Fibroblast of skin of left quadriceps (primary cell): ENCODE measurements at places on chromosomes 11 and 22.

- DNase-seq: no peak
Measured at GRCh38 chr22:46374663-46375474, 39.4 kb downstream of the TRMU start.

- no peak for DNase-seq
Measured at GRCh38 chr11:101046947-101047346, 82.7 kb downstream of the PGR start.

- DNase-seq: no peak
Measured at GRCh38 chr11:77094841-77095365, 7.7 kb upstream of the OMP start.

DNA sequence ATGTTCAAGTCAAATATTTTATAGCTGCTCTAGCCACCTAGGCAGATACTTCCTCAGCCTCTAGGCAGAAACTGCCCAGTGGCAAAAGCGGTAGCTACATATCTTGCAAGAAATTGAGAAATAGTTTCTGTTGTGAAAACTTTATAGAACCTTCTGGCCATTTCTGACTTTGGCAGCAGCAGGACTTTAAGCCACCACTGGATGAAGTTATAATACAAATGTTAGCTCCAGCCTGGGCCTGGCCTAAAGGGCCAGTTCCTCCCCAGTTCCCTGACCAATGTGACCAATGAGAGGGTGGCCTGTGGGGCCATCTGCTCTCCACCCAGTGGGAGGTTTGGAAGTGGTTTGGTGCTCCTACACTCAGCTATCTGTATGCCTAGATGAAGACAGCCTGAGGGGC, 254.0 kb upstream of the NARS2 start:
- DNase-seq: no peak

DNA sequence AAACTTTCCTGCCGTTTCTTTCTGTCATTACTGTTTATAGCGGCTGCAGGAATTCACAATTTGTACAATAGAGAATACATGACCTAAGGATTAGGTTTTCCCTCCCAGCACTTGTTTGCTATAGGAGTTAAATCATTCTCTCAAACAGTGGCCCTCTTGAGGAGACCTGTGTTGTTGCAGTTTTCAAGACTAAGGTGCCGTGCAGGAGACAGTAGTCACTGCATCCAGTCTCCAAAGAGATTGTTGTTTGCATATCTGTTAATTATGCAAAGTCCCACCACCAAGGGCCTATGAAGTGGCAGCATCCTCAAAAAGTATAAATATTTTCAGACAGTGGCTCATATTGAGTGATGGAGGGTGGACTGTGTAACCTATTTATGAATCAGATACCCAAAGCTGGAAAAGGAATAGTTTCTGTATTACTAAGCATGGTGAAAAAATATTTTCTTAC, 2.3 kb downstream of the PRSS23 start:
- DNase-seq: no peak

DNA sequence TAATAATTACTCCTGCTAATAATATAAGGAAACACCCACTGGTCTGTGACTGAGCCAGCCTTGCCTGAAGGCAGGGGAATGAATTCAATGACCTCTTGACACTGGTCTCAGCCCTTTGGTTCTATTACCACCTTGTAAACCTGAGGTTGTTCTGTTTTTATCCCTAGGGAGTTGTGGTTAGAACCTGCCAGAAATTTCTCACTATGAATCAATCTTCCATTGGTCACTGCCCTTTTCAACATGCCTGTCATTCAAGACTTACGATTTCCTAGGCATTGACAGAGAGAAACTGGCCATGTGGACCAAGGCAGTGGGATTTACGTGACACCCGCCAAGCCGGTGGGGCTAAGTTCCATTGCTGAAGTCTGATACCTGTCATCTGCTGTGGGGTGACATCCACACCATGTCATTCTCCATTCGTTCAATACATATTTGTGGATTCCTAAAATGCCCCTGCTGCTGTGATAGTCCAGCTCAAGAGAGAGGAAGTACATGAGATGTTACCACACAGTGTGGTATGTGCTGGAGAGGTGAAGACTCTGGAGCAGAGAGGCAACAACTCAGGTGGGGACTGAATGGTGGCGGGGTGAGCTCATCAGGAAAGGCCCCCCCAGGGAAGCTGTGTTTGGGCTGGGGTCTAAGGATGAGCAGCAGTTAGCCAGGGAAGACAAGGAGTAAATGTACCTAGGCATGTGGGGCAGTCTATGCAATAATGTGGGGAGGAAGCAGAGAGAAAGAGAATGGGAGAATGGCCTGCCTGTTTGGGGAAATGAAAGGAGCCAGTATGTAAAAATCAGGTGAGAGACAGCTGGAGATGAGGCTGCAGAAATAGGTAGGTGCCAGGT, 15.2 kb upstream of the EHF start:
- no peak for DNase-seq

DNA sequence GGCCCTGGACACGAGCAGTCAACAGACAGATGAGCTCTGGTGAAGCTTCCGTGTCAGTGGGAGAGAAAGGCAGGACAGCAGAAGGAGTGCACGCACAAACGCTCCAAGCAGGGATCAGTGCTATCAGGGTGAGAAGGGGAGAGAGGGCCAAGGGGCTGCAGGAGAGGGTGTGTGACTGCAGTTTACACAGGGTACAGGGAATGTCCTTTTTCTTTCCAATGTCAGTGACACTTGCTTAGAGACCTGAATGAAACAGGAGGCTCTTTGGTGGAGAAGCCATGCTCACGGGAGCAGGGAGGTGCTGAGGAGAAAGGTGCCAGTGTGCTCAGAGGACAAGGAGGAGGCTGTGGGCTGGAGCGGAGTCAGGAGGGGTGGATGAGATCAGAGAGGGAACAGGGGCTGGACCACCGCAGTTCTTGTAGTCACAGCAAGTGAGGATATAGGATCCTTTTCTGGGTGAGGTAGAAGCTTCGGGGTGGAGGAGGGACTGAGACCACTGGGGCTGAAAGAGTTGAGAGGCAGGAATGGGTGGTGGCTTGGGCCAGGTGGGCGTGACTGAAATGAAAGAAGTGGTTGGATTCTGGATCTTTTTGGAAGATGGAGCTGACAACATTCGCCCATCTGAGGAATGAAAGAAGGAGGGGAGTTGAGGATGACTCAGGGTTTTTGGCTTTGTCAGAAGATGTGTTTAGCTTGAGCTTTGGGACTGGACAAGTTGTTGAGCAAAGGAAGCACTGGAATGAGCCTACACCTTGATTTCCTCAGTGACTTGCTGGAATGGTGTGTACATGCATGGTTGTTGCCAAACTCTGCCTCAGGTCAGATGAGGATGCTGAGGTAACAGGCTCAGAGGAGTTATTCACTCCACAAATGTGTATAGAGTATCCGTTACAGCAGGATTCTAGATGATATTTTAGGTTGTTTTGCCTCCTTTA, 87.9 kb downstream of the ADAMTS15 start:
- DNase-seq: no peak

DNA sequence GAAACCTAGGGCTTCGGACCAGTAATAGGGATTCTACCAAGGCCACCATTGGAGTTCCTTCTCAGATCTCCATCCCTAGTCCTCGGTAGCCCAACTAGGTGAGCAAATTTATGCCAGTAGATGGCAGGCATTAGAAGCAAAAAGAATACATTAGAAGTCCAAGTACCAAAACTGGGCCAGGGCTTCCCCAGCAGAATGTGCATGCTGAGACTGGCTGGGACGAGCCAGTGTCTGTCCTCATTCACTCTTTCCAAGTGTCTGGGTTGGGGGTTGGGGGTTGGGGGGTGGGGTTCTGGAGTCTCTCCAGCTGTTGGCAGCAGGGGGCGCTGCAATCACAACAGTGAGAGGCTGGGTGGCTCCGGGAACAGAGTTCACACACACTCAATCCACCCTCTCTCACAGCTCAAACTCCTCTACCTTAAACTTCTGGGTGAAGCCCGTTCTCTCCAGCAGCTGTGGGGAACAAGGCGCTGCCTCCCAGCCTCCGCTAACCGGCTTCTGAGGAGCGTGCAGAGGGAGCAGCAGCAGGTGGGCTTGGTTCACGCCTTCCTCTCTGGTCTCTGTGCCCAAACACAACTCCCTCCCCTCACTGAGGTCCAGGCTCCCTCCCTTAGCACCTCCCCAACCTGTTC, 57.5 kb downstream of the BTG4 start:
- peak; percentile 40 for DNase-seq

DNA sequence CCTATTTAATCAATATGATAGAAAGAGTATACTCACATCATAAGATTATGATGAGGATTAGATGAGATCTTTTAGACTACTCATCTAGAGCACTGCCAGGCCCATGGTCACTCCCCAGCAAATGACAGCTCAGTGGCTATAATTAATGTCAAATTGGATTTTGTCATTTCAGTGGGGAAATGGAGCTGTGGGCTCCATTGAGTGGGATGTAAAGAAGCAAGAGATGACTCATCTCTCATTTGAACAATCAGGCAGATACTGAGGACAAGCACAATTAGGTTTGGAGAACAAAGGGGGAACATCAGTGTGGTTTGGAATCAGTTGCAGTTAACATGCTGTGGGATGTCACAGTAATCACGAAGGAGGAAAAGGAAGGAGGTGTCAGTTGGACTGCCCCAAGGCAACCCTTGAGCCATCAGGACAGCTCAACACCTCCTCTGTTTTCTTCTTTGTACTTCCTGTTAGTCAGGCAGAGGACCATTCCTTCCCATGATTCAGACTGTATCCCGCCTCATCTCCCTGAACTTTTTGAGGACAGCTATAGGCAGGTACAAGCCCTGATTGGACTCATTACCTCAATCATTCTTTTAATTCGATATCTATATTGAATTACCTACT, 473.7 kb upstream of the ISX start:
- DNase-seq: no peak

DNA sequence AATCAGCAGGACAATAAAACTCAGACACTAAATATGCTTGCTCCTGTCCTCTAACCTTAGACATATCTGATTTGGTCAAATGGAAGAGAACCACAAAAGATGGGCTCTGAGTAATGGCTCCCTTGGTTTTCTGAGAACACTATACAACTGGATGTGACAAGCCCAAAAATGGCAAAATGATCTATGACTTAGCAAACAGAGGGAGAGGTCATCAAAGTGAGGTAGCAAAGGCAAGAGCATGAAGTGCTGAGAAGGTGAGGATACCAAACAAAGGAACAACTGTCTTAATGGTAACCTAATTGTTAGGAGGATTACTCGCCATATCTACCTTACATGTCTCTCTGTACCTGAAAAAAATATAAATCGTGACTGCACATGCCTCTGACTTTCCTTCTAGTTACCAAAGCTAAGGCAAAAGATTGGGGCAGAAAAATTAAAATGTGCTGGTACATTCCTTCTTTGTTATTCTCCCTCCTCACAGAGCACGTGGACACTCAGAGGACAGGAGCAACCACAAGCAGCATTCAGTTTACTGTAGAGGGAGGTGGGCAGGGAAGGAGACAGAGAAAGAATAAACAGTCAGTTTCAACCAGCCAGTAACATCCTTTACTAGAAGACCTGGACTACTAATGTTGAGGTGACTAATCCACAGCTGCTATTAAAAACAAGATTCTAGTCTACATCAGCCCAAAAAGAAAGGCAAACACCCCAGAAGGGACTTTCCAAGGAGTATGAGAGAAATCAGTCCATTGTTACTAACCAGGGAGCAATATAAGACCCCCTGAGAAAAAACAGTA, 88.8 kb downstream of the AMBRA1 start:
- no peak for DNase-seq

DNA sequence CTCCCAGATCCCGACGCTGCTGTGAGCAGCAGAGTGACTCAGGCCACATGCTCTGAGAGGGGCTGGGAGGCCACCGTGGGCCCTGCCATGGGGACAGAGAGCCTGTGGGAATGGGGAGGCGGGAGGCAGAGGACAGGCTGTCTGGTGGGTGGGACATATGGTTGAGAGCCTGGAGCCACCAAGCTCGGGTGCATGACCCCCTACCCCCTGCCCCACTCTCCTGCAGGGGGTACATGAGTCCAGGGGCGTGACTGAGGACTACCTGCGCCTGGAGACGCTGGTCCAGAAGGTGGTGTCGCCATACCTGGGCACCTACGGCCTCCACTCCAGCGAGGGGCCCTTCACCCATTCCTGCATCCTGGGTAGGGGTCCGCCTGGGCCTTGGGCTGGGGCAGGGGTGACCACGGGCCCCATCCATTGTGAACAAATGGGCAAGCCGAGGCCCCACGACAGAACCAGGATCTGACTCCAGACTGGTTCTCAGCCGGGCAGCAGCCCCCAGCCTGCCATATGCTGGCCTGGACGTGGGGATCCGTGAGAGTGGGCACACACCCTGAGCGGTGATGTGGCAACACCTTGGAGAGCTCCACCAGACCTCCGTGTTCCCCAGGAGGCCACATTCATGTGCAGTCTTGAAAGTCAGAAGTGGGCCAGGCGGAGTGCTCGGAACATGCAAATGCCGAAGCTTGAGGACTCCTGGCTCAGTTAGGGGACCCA, 17.4 kb upstream of the ARHGAP8 start:
- no peak for DNase-seq

GRCh38 chr22:45212306-45212709, 28.4 kb downstream of the KIAA0930 start:
- DNase-seq: peak; percentile 70

GRCh38 chr11:1199751-1200610, 22.9 kb upstream of the MUC5B start:
- no peak for DNase-seq

DNA sequence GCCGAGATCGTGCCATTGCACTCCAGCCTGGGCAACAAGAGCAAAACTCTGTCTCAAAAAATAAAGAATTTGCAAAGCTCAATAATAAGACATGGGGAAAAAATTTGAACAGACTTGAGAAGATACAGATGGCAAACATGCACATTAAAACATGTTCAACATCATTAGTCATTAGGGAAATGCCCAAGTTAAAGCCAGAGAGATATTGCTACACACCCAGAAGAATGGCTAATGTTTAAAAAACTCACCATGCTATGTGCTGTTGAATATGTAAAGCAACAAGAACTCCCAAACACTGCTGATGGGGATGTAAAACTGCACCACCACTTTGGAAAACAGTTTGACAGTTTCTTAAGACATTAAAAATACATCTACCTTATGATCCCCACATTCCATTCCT, 12.6 kb downstream of the LRRC75B start:
- peak; percentile 45 for DNase-seq

GRCh38 chr11:134569195-134569594, 157.2 kb upstream of the B3GAT1 start:
- no peak for DNase-seq
